ENCODE measurements at places on chromosomes 5 and 9.

DNA sequence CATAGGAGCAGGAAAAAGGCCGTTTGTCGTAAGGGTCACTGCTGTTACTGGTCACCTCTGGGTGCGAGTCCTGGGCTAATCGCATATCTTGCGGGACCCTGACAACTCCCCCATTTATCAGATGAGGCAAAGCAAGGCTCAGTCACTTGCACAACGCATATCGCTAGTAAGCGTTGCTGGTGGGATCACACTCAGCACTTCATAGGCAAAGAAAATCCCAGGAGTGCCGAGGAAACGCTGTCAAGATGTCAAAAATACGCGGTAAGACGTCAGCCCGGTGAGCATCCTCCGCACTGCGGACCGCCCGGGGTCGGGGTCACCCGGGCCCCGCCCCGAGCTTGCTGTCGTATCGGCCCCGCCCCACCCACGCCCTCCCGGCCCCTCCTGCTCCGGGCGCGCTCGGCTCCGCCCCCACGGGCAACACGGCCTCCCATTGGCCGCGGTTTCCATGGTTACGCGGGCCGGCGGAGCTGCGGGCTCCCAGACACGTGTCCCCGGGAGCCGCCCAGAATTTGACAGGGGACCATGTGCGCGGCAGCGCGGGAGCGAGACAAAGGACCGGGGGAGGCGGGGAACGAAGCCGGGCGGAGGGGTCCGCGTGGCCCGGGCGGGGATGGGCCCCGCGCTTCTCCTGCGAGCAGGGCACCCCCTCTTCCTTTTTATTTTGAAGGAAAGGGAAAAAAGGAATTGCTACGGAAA is 80.2 kb upstream of the IER5L start:
- peak; percentile 82 for DNase-seq

DNA sequence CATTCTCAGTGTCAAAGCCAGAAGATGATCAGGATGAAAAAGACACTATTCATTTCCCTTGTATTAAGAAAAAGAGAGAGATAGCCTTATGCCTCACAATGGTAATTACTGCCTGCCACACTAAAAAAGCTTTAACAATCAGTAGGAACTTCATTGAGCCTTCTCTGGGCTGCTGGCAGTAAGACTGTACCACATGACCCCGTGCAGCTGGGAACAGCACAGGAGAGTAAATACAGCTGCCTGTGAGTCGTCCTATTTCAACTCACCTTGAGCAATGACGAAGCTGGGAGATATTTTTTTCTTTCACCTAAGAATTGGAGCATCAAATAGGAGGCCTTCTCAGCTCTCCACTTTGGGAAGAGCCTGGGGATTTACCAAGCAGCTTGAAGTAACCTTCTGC is 316.3 kb downstream of the GABRB2 start:
- DNase-seq: no peak

DNA sequence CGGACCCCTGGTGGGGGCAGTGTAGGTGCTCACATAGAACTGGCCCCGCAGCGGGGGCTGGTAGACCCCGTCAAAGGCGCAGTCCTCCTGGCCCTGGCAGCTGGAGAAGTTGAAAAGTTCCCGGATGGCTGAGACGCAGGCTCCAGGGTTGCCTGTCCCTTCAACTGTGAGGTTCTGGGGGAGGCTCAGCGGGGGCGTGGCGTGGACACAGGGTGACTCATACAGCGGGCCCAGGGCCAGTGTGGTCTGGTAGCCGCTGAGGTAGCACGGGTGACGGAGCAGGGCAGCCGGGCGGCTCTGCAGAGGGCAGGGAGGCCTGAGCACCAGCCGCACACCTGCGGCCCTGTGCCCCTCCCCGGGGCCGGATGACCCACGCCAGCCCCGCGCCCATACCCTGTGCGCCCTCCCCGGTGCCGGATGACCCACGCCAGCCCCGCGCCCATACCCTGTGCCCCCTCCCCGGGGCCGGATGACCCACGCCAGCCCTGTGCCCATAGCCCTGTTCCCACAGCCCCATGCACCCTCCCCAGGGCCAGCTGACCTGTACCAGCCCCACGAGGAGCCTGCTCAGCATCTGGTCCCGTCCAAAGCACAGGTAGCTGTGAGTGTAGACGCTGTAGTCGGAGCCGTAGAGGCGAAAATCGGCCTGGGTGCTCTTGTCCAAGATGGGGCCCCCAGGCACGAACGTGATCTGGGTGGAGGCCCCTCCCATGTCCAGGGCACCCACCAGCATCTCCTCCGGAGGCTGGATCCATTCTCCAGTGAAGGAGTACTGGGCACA is 5.0 kb downstream of the ENTPD8 start:
- DNase-seq: no peak

- no peak for DNase-seq
Observed at GRCh38 chr5:117188211-117188610, 613.6 kb upstream of the SEMA6A start.

- DNase-seq: no peak
Observed at GRCh38 chr5:90618071-90618470, 59.5 kb downstream of the ADGRV1 start.

All from T-helper 22 cell (primary cell).